ENCODE measurements at places on chromosomes 3 and 15.

DNA sequence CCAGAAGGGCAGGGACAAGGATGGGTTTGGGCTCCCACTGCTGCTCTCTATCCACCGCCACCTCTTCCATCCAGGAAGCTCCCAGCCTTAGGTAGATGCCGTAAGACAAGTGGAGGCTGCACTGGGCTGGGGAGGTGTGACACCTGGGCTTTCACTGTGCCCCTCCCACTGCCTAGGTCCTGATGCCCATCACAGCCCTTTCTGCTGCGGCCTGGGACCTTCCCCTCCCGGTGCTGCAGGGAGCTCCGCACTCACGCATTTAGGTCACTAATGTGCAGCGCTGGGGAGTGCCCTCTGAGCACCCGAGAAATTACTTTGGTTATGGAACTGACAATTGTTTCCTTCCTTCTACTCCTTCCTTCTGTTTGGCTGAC, 850 bp downstream of the LTF start:
- DNase-seq, result no peak

GRCh38 chr3:65401359-65402305, 637.1 kb downstream of the MAGI1 start:
- no peak for DNase-seq

GRCh38 chr3:31232055-31233025, 300.4 kb upstream of the STT3B start:
- DNase-seq, result no peak

DNA sequence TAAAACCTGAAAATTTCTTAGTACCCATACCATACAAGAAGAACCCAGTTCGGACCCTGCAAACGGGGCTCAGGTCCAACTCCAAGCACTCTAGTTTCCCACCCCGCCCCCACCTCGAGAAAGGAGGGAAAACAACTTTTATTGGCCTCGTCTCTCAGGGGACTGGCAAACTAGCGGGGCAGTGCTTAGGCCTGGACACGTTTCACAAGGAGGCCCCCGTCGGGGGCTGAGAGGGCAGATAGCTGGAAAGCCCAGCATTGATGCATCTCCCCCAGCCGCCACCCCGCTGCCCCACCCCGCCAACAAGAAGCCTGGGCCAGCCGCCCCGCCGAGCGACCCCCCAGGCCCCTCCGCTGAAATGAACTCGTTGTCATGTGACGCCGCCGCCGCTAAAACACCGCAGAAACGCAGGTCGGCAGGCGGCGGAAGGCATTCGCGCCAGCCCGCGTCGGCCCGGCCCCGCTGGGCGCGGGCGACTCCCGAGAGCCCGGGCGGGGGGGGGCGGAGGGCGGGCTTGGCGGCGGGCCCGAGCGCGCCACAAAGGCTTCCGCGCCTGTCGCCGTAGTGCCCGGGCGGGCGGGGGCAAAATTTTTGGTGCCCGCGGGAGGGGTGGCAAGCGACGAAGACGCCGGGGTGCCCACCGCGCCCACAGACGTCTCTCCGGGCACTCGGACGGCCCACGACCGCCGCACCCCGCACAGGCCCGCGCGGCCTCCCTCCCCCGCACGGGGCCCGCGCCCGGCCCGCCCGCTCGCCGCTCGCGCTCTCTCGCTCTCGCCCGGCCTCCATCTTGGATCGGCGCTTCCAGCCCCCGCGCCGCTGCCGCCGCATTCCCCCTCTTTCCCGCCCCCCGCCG, 634 bp downstream of the STAG1 start:
- peak; percentile 58 for DNase-seq

DNA sequence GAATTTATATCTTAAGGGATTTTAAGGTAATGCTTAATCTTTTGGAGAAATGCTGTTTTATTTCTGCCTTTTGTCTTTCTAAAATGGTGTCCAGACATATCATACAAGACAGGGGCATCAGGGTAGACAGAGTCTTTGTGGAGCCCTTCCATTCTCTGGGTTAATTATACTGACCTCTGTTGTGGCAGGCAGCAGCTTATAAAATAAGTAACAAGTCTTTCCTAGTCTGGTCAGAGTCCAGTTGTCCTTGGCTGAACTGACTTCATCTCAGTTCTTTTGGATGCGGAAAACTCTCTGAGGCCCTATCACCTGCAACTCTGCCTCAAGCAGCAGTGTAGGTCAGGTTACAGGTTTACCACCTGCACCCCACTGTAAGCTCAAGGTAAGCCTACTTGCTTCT, 19.2 kb downstream of the MYNN start:
- DNase-seq, result no peak

GRCh38 chr15:60890375-60891230, 338.5 kb downstream of the RORA start:
- DNase-seq, result no peak

- DNase-seq, result no peak
Observed at GRCh38 chr3:43236008-43236407, 50.3 kb upstream of the SNRK start.

GRCh38 chr15:88802250-88802990, 816 bp upstream of the ACAN start:
- DNase-seq, result no peak

DNA sequence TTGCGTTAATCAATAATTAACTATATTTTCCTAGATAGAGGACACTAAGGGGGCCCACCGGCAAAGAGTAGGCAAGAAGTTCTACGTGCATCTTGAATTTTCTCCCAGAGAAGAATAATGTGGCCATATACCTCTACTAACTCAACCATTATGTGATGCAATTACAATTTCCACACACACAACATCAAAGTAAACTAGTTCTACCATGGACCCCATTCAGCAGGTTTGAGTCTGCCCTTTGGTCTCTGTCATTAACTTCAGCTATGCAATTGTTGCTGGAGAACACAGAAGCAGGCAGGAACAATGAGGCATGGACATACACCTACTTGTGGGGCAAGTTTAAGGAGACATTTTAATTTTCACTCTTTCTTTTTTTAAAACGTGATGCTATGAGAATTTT, 705.9 kb downstream of the PDCD6IP start:
- DNase-seq, result no peak

GRCh38 chr3:188362405-188362831, 208.5 kb downstream of the LPP start:
- DNase-seq, result peak; percentile 39

DNA sequence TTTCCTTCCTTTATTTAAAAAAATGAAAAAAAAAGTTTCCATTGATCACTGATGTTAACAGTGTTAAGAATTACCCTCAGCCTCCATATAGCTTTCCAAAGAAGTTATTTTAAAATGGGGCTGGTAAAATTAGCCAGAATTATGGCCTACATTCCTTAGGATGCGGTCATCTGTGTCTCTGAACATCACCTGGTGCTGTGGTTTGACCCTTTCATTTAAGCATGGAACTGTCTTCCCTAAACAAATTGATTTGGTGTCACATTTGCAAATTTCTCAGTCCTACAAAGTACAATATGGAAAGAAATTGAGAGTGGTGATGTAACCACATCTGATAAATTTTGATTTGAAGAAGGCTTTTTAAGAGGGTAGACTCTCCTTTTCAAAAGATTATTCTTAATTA, 40.3 kb upstream of the ZPLD1 start:
- no peak for DNase-seq

DNA sequence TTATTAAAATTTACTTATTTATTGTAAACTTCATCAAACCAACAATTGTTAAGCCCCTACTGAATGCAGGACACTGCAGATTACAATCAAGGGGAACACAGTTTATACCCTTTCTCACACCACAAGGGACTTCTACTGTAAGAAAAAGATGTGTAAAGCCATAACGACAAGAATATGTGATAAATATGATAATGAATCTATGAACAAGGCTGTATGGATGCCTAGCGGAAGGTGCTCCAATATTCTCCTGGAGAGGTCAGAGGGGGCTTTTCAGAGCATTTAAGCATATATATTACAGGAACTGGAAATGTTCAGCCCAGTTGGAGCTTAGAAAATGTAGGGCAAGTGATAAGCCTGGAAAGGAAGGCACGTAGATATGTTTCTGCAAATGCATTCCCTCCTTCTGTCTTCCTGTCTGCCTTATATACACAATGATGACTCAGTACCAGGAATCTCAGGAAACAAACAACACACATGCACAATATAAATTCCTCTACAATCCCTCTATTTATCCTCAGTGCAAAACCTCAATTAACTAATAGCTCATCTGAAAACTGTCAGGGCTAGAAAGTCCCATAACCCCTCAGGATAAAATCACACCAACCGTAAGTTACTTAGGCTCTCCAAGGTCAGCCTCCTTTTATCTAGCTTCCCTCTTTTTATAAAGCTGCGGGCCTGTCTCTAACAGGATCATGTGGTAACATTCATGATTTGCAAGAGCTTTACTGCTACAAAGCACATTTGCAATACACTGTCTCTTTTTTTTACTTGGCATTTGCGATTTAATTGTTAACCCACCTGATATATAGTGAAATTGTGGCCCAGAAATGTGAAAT, 393.1 kb downstream of the LPP start:
- no peak for DNase-seq

DNA sequence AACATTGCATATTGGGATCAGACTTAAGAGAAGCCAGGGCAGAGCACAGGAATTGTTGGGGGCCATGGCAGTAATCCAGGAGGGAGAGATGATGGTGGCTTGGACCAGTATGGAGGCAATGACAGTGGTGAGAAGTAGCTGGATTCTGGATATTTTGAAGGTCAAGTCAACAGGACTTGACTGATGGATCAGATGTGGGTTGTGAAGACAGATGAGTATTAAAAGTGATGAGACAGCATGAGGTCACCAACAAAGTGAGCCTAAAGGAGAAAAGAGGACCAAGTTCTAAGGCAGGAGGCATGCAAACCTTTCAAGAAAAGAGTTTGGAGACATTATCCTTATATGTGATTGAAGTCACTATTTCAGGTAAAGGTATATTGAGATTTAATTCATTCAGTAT, 56.6 kb upstream of the TIPARP start:
- no peak for DNase-seq

GRCh38 chr3:133868186-133868585, 27.5 kb downstream of the RAB6B start:
- DNase-seq, result no peak

DNA sequence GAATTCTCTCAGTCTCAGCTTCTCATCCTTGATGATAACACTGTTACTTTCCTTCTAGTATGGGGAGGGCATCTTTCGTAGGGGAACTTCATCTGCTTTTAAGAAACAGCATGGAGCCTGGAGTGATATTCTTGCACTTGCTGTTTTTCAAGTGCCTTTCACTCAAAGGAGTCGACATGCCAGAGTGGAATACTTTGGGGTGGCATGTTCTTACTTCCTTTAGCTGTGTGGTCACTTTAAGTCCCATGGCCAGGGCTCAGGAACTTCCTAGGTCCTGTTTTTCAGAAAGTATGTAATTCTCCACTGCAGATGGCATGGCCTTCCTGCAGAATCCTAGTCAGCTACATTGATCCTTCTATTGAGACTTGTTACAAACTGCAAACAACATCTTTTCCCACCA, 28.1 kb upstream of the CDCP1 start:
- no peak for DNase-seq

DNA sequence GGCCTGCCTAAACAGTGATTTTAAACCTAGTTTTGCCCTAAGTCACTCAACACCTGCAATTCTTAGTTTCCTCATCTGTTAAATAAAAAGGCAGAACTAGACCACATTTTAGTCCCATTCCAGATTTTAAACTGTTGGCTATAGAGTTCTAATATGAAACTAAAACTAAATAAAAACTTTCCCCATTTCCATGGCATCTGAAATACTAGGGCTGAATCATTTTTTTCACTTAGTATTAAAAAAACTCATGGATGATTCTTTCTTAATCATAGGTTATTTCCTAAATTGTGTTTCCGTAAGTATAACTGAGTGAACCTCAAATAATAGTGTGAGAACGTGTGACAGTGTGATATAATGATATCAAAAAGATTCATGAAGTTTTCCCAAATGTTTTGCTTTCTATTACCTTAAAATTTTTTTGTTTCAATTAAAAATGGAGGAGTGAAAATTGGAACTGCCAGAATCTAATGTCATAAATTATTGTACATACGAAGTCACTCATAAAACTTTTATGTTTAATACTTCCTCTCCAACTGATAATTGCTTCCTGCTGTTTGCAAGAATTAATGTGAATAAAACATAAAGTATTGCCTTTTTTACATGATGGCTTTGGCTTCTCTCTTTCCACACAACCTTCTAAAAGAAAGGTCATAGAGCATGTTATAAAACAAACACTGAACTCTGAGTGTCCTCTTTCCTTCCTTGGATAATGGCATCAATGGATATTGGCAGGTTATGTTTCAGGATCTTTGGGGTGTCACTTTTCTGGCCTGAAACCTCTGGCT, 315.1 kb upstream of the MME start:
- no peak for DNase-seq

- DNase-seq, result no peak
Observed at GRCh38 chr15:99452728-99453636, 112.8 kb upstream of the MEF2A start.

- no peak for DNase-seq
Observed at GRCh38 chr15:47732248-47732647, 14.9 kb downstream of the SEMA6D start.

DNA sequence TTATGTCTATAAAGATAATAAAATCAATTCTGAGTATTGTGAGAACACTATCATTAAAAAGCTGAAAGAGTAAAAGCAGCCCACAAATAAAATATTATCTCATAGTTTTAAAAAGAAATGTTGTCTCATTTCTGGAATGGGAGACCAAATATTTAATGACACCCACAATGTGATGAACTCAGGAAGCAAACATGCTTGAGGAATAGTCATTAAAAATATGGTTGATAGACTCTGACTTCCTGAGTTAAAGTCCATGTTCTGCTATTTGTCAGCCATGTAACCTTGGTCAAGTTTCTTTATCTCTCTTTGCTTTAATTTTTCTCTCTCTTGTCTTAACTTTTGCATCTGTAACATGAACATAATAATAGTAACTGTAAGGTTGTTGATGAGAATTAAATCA, 35.5 kb upstream of the CHMP2B start:
- no peak for DNase-seq

- DNase-seq, result no peak
Observed at GRCh38 chr3:138768946-138769345, 65.8 kb downstream of the PIK3CB start.

DNA sequence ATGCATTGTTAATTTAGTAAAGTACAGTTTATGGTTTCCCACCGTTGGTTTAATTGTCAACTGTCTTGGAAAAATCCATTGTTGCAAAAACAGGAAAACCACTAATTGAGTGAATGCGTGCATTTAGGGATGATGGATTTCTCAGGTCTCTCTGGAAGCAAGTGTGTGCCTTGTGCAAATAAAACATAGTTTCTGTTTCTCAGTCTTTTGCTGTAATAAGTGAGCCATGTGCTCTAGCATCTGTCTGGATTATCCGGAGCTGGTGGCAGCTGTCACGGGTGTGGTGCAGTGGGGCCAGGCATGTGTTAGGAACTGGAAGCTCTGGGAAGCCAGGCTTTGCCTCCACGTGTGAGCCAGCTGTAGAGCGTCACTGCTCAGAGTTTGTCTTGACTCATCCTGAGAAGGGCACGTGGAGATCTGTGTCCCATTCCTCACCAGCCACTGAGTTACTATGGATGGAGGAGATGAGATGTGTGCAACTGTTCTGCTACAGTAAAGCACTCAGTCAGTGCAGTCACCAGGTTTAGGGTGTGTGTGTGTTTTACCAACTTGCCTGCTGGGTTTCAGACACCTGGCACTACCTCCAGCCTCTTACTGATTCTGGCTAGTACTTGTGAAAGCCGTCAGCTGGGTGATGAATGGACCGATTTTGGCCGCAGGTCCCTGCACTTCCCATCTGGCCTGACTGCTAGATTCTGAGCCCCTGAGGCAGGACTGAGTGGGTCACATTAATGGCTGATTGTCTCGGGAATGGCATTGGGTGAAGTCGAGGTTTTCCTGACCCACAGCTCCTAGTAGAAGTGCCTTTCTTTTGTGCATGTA, 7.2 kb downstream of the APBA2 start:
- DNase-seq, result no peak

GRCh38 chr15:45399381-45400212, 21.3 kb upstream of the GATM start:
- peak; percentile 51 for DNase-seq
